ENCODE measurements at places on chromosomes 7 and 10.

- no peak for DNase-seq
Measured at GRCh38 chr10:110695539-110695886, 51.4 kb downstream of the RBM20 start.

- no peak for DNase-seq
Measured at GRCh38 chr7:116777651-116778281, 84.6 kb upstream of the CAPZA2 start.

DNA sequence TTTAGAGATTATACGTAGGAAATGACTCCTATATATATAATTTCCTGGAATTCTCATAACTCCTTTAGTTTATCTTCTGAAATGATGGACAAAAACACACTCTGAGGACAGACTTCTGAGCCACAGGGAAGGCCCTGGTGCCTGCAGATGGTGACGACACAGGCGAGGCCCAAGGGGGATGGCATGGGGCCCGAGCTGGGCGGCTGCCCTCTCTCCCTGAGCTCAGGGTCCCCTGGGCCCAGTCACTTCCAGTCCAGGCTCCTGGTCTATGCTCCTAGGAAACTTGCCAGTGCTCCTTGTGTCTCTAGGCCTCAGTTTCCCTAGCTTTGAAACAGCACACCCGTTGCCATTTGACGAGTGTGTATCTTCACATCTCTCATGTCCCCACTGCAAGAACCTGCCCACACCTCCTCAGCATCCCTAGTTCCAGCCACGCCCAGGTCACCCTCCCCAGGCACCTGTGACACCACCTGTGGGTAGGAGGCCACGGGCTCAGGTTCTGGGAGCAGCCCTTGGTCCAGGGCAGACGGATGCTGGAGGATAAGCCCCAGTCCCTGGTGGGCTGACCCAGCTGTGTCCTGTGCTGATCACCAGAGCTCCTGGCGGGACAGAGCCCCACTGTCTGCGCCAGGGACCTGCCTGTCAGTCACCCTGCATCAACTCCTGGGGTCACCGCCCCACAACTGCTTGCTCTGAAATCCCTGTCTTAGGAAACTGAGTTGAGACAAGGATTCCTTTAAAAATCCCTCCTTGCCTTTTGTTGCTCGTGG lies 23.4 kb upstream of the SHH start:
- DNase-seq, result no peak

- DNase-seq, result no peak
Measured at GRCh38 chr7:34904987-34905386, 132.3 kb downstream of the DPY19L1 start.

- no peak for DNase-seq
Measured at GRCh38 chr10:74021248-74022055, 23.5 kb downstream of the VCL start.

DNA sequence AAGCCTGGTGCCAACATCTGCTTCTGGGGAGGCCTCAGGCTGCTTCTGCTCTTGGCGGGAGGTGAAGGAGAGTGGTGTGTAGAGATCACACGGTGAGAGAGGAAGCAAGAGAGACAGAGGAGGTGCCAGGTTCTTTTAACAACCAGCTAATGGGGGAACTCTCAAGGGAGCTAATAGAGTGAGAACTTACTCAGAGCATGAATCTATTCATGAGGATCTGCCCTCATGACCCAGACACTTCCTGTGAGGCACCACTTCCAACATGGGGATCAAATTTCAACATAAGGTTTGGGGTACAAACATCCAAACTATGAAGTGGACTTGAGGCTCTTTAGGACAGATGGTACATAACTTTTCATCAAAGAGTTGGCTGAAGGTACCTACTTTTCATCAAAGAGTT lies 5.1 kb upstream of the ZNF32 start:
- DNase-seq, result no peak

GRCh38 chr10:79436850-79437103 lies 8.6 kb downstream of the ZCCHC24 start:
- DNase-seq, result no peak

DNA sequence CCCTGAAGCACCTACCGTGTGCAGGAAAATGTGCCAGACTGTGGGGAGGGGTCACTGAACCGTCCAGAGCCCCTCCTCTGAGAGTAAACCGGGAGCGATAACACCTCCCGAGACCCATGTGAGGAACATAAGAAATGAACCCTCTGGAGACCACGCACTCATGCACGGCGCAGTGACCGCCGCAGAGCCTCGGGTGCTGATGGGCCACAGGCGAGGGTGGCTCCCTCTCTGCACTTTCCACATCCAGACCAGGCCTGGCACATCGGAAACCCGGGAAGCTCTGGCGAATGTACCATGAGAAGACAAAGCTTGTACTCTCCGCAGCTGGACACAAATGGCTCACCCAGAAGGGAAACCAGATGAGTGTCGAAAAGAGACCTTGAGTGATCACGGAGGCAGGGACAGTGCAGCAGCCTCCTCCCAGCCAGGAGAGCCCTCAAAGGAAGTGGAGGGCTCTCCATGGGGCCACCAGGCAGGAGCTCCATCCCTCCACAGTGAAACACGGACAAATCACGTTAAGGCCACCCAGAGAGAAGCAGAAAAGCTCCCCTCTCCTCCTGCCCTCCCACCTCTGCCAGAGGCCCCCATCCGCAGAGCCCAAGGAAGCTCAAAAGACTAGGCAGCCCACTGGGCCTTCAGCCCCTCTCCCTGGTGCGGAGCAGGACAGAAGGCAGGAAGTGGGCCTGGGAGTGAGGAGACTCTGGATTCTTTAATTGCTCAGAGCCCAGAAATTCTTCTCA lies 178.1 kb upstream of the PPP2R2D start:
- DNase-seq, result peak; percentile 64

- DNase-seq, result no peak
Measured at GRCh38 chr7:111394891-111395290, 167.4 kb downstream of the IMMP2L start.

DNA sequence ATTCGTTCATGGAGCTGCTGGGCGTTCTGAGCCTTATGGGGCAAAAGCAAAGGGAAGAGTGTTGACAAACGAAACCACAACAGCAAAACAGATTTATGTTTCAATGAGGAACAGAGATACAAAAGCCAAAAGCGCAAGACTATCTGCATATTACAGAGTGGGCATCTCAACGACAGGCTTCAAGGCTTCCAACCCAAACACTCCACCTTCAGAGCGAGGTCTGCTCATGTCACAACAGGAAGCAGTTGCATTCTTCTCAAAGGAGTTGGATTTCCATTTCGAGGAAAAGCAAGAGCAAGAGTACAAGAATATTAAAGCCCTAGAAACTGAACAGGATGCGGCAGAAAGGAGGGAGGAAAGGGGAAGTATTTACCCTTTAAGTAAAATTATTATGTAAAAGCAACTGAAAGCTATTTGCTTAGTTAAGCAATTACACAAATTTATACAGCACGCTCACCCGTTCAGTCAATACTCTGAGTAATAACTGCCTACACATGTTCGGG lies 189.3 kb downstream of the ELMO1 start:
- no peak for DNase-seq

DNA sequence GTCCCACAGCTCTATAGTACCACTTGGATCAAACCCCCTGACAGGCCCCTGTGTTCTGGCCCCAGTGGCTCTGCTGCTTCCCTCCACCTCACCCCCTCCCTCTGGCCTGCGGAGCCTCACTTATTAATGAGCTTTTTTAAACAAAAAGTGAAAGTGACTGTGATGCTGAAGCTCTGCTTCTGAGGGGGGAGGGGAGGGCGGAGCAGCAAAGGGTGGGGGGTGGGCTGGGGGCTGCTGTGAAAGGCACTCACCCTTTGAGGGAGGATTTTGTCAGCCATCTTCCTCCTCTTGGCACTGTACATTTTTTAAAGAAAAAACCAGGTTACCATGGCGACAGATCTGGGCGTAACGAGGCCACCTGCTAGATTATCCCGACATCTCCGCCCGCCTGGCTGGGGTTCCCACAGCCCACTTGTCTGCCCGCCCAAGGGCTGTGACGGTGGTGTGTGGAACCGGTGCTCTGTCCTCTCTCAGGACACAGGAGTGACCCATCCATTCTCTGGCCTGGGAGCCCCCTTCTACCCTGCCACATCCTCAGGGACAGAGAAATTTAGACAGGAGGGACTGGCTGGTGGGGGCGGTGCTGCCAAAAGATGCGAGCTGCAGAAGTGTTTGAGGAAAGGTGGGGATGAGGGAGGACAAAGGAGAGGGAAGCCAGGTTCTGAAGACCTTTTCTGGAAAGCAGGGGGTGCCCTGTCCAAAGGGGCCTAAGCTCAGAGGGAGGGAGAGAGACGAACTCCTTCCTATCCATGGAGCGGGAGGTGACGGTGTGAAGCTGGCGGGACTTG lies 4.9 kb downstream of the SMARCD3 start:
- DNase-seq, result no peak

- DNase-seq, result no peak
Measured at GRCh38 chr10:110006358-110007160, 1.2 kb upstream of the ADD3 start.

DNA sequence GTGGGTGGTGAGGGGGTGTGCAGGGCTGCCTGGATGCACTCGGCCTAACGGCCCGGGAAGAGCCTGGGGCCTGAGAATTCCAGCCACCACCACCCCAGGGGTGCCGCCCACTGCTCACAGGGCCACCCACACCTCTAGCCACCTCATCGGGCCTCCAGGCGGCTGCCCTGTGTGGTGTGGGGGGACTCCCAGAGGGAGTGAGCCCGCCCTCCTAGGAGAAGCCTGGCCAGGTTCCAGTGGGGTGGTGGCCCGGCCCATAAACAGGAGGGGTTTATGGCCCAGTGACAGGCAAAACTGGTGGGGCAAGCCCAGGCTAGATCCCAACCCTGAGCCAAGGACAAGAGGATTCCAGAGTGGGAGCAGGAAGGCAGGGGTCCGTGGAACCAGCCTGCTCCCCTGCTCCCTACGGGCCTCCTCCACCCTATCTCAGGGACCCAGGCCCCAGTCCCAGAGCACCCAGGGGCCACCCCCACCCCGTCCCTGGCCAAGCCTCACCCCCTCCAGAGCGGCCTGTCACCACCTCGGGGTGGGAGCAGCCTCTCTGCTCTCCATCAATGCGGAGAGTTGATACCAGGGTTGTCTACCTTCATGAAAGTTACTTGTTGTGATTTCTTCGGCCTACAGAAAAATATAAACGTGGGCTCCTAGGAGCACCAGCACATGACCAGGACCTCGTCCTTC lies 20.2 kb upstream of the PDGFA start:
- DNase-seq, result no peak

DNA sequence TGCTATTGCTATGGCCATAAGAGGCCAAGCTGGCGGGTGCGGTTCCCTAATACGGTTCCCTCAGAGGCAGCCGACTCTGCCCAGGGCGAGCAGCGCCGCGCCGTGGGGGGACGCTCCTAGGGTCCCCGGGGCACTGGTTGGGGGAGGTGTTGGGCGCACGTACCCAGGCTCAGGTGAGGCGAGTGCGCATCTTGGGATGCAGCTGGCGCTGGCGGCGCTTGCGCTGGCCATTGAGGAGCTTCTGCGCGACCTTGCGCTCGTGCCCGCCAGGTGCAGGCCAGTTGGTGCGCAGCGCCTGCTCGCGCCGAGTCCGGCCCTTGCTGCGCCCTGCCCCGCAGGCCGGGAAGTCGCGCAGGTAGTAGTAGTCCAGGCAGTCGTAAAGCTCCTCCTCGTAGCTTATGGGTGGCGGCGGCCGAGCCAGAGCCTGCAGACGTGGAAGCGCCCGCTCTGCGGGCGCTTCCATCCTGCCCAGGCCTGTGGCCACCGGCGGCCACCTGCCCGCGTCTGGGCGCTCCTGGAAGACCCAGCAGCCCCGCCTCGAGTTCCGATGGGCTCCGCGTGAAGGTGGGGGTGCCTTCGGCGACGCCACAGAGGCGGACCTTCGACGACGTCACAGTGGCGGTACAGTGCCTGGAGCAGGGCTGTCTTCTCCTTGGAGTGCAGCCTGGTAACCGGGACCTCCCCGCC lies at the start of gene NUPR2:
Gene NUPR2 (minus strand): TSS at position 566 of the 687 bp plus-strand sequence. CDS start 103 bp downstream, at position 463.
- no peak for DNase-seq

- no peak for DNase-seq
Measured at GRCh38 chr10:31896968-31897384, 31.7 kb downstream of the ARHGAP12 start.
